ENCODE measurements at places on chromosomes 5 and 9. TPM values are rescaled to one million over a fixed set of nuclear protein-coding genes. Genes with fewer than 3 reads are reported as not detected.

The BARHL1 gene
- total RNA-seq, result not detected

The ARRDC1 gene
- 24.2 TPM for total RNA-seq

The ZSWIM6 gene
- 25.0 TPM for total RNA-seq

The SOX30 gene
- total RNA-seq, result not detected

The GRXCR2 gene
- not detected for total RNA-seq

The ADGRD2 gene
- not detected for total RNA-seq

The OR1Q1 gene
- total RNA-seq, result not detected

The INSL4 gene
- not detected for total RNA-seq

The ZFP37 gene
- total RNA-seq, result 1.4 TPM

The IFNB1 gene
- total RNA-seq, result not detected

The TMEM252 gene
- total RNA-seq, result not detected

The RNF208 gene
- 0.19 TPM for total RNA-seq

The BTNL9 gene
- total RNA-seq, result 0.27 TPM

The PCDHGB4 gene
- total RNA-seq, result 14.9 TPM

The STKLD1 gene
- total RNA-seq, result 0.47 TPM

The MARCHF3 gene
- total RNA-seq, result 59.3 TPM

The PAEP gene
- total RNA-seq, result not detected

The TRIM7 gene
- total RNA-seq, result 12.8 TPM

The HMCN2 gene
- under 0.01 TPM for total RNA-seq

The RASEF gene
- total RNA-seq, result 0.09 TPM

The SLC35D2 gene
- 14.2 TPM for total RNA-seq

The LCN6 gene
- total RNA-seq, result not detected

The SLIT3 gene
- total RNA-seq, result 0.36 TPM

The PDE6A gene
- under 0.01 TPM for total RNA-seq

The SPEF2 gene
- total RNA-seq, result 1.1 TPM

The MCIDAS gene
- under 0.01 TPM for total RNA-seq

The PPP3R2 gene
- not detected for total RNA-seq

The CACFD1 gene
- total RNA-seq, result 7.7 TPM

The PTPDC1 gene
- 6.1 TPM for total RNA-seq

The BHMT2 gene
- total RNA-seq, result 0.09 TPM

The ROR2 gene
- total RNA-seq, result not detected

The KIAA1191 gene
- 77.7 TPM for total RNA-seq

The MCTP1 gene
- 40.7 TPM for total RNA-seq

The HTR1A gene
- not detected for total RNA-seq

All from endothelial cell of coronary artery (primary cell).